HCT116 (cell line): ENCODE measurements at places on chromosomes 3 and 15. TPM values are rescaled to one million over a fixed set of nuclear protein-coding genes. Genes with fewer than 3 reads are reported as not detected.

Gene FAM3D
- 0.32 TPM for total RNA-seq

Gene SPESP1
- not detected for total RNA-seq

Gene AMOTL2
- total RNA-seq: 54.0 TPM

Gene COPB2
- total RNA-seq: 119 TPM

Gene PTPN23
- 56.5 TPM for total RNA-seq

Gene CYP1A1
- total RNA-seq: 1.5 TPM

Gene PLS1
- 38.8 TPM for total RNA-seq

Gene FEZF2
- total RNA-seq: not detected

- peaks cover 25% of the 10 kb centered on the region for H3K4me1 ChIP-seq
- DNase-seq: no peak
- no peaks in the 10 kb centered on the region for H3K36me3 ChIP-seq
- no peak overlapping the region for H3K27ac ChIP-seq
- no peaks in the 10 kb centered on the region for H3K27me3 ChIP-seq
- H3K4me3 ChIP-seq: no peak overlapping the region
Measured at GRCh38 chr15:65051266-65051665, 6.1 kb downstream of the SLC51B start.

- no peak overlapping the region for H3K4me3 ChIP-seq
- H3K27ac ChIP-seq: no peak overlapping the region
- H3K27me3 ChIP-seq: peaks cover 12% of the 10 kb centered on the region
- DNase-seq: peak; percentile 36
- H3K4me1 ChIP-seq: no peaks in the 10 kb centered on the region
Measured at GRCh38 chr15:68383161-68384074, 48.5 kb downstream of the ITGA11 start.

GRCh38 chr3:140767566-140767965 is 89.7 kb downstream of the TRIM42 start:
- no peak overlapping the region for H3K4me3 ChIP-seq
- no peak for DNase-seq
- H3K36me3 ChIP-seq: no peaks in the 10 kb centered on the region

DNA sequence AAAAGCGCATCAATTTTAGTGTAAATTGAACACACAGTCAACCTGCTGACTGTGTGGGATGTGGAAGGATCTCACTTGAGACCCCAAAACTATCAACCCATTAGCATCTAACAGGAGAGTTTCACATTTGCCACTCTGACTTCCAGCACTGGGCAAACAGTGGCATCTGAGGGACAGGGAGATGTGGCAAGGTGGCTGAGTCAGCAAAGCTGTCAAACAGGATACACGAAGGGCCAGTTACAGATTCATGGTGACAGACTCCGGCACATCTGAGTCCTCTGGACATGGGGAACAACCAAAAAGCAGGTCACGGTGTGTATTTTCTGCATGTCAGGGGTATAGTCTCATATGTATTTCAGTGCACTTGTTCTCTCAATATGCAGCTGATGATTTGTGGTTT is 573.4 kb upstream of the PPP2R3A start:
- H3K27ac ChIP-seq: no peak overlapping the region
- no peaks in the 10 kb centered on the region for H3K4me1 ChIP-seq
- H3K4me3 ChIP-seq: no peak overlapping the region

DNA sequence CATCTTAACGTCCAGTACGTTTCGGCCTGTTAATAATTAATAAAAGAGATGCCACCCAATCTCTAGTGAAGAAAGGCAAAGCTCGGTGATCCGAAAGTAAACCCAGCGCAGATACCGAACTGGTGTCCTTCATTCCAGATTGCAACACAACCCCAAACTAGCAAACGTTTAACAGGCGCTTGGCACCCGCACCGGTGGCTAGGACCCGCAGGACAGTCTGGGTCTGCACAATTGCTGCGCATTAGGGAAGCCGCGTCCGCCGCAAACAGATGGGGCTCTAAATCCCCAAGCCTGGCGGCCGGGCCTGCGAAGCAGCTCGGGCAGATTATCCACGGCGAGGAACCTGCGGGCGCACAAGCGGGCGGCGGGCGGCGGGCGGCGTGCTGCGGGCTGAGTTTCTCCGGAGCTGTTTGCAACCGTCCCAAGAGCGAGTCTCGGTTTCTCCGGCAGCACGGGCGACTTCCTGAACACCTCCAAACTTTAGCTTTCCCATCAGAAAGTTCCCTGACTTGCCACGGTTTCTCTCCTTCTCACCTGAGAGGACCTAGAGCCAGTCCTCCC is 112.1 kb upstream of the ICE2 start:
- no peaks in the 10 kb centered on the region for H3K36me3 ChIP-seq
- H3K27ac ChIP-seq: no peak overlapping the region
- H3K4me1 ChIP-seq: no peaks in the 10 kb centered on the region
- peaks cover 51% of the 10 kb centered on the region for H3K27me3 ChIP-seq
- no peak overlapping the region for H3K4me3 ChIP-seq

DNA sequence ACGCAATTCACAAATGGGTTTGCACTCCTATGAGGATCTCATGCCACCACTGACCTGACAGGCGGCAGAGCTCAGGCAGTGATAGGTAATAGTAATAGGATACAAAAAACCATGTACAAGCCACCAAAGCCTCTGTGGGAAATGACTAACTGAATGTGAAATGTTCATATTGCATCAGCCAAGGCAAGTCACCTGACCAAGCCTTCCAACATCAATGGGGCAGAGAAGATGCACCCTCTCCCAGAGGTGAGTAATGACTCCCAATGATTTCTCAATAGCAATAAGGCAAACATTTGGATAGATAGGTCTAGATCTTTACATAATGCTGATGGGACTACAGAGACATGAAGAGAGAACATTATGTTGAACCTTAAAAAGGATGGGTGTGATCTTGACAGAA is 14.9 kb downstream of the CNTN3 start:
- no peak for DNase-seq
- no peak overlapping the region for H3K27ac ChIP-seq
- H3K4me3 ChIP-seq: no peak overlapping the region
- no peaks in the 10 kb centered on the region for H3K4me1 ChIP-seq
- no peaks in the 10 kb centered on the region for H3K27me3 ChIP-seq

- no peak overlapping the region for H3K27ac ChIP-seq
- DNase-seq: no peak
- no peak overlapping the region for H3K4me3 ChIP-seq
- no peaks in the 10 kb centered on the region for H3K27me3 ChIP-seq
- no peaks in the 10 kb centered on the region for H3K36me3 ChIP-seq
Measured at GRCh38 chr3:29759411-29760225, 478.7 kb downstream of the RBMS3 start.

GRCh38 chr15:47203993-47204392 is 513.3 kb upstream of the SEMA6D start:
- no peak overlapping the region for H3K27ac ChIP-seq
- no peaks in the 10 kb centered on the region for H3K27me3 ChIP-seq
- H3K4me3 ChIP-seq: no peak overlapping the region
- no peak for DNase-seq
- H3K36me3 ChIP-seq: no peaks in the 10 kb centered on the region
- no peaks in the 10 kb centered on the region for H3K4me1 ChIP-seq

GRCh38 chr3:62761711-62762110 is 113.5 kb downstream of the CADPS start:
- no peaks in the 10 kb centered on the region for H3K27me3 ChIP-seq
- no peaks in the 10 kb centered on the region for H3K36me3 ChIP-seq
- no peak overlapping the region for H3K4me3 ChIP-seq
- H3K27ac ChIP-seq: no peak overlapping the region
- H3K4me1 ChIP-seq: no peaks in the 10 kb centered on the region

DNA sequence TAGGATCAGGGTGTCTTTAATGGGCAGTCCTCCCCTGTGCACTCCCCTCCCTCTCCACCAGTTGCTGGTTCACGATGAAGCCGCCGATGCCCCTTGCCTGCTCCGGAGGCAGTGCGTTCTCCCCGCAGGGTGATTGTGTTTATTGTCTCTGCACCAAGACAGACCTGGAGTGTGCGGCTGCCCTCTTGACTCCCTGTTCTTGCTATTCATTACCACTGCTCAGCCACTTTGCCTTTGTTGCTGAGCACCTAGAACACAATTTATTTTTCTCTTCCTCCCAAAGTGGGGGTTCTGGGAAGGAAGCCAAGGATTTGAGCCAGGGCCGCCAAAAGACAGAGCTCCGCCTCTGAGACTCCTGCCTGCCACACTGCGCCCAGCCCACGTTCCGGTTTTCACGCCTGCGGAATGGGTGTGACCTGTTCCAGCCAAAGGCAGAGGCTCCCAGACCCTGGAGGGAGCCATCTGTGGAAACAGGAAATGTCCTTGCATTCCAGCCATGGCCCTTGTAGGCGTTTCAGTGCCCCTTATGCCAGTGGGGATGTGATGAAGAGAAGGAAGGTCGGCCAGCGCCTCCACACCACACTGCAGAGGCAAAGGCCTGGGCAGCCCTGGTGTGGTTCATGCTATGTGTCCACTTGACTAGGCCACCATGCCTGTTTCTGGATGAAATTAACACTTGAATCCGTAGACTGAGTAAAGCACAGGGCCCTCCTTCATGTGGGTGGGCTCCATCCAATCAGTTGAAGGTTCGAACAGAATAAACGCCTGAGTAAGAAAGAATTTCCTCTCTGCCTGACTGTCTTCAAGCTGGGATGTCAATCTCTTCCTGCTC is 85.8 kb downstream of the HMG20A start:
- no peak overlapping the region for H3K4me3 ChIP-seq
- H3K4me1 ChIP-seq: peaks cover 32% of the 10 kb centered on the region; the same call in 1 of the 2 replicates
- no peak for DNase-seq
- no peaks in the 10 kb centered on the region for H3K36me3 ChIP-seq
- peak overlapping the region; percentile 36; the same call in 1 of the 2 replicates for H3K27ac ChIP-seq

GRCh38 chr3:194931865-194932264 is 246.2 kb downstream of the FAM43A start:
- no peak overlapping the region for H3K27ac ChIP-seq
- no peaks in the 10 kb centered on the region for H3K36me3 ChIP-seq
- DNase-seq: no peak
- H3K4me1 ChIP-seq: no peaks in the 10 kb centered on the region
- no peaks in the 10 kb centered on the region for H3K27me3 ChIP-seq

DNA sequence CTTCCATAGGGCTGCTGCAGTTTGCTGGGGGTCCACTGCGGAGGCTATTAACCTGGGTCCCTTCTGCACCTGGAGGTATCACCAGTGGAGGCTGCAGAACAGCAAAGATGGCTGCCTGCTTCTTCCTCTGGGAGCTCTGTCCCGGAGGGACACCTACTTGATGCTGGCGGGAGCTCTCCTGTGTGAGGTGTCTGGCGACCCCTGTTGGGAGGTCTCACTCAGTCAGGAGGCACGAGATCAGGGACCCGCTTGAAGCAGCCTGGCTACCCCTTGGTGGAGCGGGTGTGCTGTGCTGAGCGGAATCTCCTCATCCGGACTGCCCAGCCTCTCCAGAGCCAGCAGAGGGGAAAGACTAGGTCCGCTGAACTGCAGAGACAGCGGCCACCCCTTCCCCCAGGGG is 56.0 kb upstream of the CTXND1 start:
- peaks cover 6% of the 10 kb centered on the region; the same call in 1 of the 2 replicates for H3K27me3 ChIP-seq
- no peaks in the 10 kb centered on the region for H3K36me3 ChIP-seq
- DNase-seq: no peak
- H3K27ac ChIP-seq: no peak overlapping the region
- H3K4me3 ChIP-seq: no peak overlapping the region
- H3K4me1 ChIP-seq: no peaks in the 10 kb centered on the region

DNA sequence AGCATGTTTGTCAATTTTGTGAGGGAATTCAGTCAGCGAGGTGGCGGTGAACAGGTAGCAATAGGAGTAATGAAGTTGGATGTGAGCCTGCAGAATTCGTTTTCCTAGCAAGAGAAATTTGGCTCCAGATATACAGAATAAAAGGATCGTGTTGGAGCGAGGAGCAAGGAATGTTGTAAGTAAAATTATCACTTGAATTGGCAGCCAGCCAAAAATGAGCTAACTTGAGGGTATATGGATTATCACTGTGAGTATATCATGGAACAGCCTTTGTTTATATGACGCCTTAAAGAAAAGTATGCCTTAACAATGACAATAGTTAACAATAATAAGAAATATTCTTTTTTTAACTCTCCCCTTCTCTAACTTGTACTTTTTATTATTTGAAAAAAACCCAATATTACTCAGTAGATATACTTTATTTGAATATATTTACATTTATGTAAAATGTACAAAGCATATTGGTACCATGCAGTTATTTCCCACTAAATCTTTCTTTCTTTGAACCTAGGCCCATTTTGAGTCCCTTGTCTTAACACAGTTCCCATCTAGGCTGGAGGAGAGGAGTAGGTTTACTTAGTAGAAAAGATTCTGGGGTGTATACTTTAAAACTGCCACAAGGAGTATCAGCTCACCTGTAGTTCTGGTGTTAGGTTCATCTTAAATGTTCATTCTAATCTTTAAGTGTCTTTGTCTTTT is 29.3 kb downstream of the EPHA6 start:
- no peak overlapping the region for H3K4me3 ChIP-seq
- DNase-seq: no peak
- H3K36me3 ChIP-seq: no peaks in the 10 kb centered on the region
- H3K27ac ChIP-seq: no peak overlapping the region
- H3K4me1 ChIP-seq: no peaks in the 10 kb centered on the region

DNA sequence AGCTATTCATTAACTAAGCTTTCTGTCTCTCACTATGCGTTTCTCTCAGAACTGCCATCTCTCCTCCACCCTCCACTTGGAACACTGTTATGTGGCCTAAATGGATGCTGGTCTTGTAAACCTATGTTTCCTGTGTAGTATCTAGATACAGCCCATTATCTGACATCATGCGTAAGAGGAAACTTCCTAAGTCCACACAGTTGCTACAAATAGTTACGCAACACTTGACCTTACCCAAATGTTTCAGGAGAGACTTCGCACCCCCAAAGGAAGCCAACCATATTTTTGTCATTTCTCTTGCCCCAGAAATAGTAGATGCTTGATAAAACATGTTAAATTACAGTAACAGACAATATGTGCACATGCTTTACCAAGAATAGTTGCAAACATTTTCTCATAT is 87.2 kb upstream of the TPRG1 start:
- no peaks in the 10 kb centered on the region for H3K4me1 ChIP-seq
- no peak for DNase-seq
- no peak overlapping the region for H3K27ac ChIP-seq
- no peaks in the 10 kb centered on the region for H3K36me3 ChIP-seq
